ENCODE measurements at places on chromosomes 2 and 18. TPM values are rescaled to one million over a fixed set of nuclear protein-coding genes. Genes with fewer than 3 reads are reported as not detected.

The EVX2 gene
- not detected for polyA plus RNA-seq

The TEKT4 gene
- polyA plus RNA-seq = not detected

DNA sequence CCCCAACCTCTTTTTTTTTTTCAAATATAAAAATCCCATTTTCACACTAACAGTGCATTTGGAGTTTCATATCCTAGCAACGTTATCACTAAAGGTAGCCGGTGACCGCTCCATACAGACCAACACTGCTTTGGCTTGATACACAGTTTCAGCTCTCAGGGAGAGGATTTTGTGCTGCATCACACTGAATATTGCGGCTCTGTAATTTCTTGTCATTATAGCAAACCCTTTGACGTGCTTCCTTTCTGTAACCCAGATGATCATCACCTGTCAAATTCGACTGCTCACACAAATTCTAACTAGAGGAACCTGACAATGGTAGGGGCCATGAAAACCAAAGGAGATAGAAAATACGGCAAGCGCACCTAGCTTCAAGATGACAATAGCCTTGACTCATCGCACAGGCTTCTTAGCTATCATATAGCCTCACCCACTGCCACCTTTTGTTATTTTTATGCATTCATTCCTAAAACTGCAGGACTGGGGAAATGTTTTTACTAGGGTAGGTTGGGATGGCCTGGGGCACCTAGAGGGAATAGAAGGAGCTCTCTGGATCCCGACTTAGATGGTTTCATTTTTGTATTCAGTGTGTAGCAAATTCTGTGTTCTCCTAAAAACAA lies 582.9 kb upstream of the PIK3C3 start:
- H3K27me3 ChIP-seq = no peaks in the 10 kb centered on the region
- no peaks in the 10 kb centered on the region for H3K36me3 ChIP-seq
- no peak for DNase-seq
- no peak overlapping the region for H3K4me3 ChIP-seq
- peak overlapping the region; percentile 98 for H3K27ac ChIP-seq

DNA sequence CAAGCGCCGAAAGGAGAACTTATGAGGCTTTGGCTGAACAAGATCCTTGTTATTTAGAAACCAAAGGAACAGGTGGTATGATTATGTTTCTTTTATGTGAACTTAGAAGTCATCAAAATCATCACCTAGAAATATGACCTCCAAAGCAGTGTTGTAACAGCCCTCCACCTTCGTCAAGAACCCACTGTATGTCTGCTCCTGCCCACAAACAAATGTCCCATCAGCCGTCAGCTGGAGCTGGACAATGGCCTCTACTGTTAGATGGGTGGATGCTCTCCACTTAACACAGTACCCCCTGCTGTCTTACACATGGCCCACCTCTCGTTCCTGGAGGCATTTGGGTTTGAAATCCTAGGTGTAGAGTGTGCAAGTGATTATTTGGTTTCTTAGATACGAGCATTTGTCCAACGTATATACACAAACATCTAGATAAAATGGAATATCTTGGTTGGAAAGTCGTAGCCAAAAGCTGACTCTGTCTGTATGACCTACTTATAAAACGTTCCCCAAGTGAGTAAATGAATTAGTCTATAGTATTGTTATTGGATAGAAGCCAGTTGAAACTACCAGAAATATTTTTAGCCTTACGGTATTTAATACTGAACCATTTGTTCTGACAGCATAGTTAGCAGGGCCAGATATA lies 113.0 kb downstream of the CRIM1 start:
- no peak for DNase-seq
- H3K27ac ChIP-seq = peak overlapping the region; percentile 95
- H3K27me3 ChIP-seq = no peaks in the 10 kb centered on the region
- H3K4me3 ChIP-seq = no peak overlapping the region
- peaks cover 66% of the 10 kb centered on the region for H3K36me3 ChIP-seq

The EPB41L3 gene
- 0.15 TPM for polyA plus RNA-seq

DNA sequence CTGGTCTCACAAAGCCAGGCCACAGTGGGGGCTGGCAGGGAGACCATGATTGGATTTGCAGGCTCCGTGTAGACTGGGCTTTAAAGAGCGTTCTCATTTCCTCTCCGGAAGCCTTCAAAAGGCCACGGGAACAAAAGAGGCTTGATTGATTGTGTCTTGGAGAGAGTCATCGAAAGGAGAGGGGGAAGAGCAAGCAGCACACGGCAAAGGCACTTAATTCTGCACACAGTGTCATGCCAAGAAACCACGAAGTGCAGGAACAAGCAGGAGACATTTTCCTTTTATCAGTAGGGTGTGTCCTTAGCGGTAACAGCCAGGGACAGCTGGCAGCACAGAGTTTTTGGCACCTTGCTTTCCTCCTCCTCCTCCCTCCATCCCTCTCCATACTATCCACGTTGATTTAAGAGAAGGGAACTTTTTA lies 47.7 kb downstream of the GLI2 start:
- no peak overlapping the region for H3K4me3 ChIP-seq
- no peaks in the 10 kb centered on the region for H3K36me3 ChIP-seq
- no peaks in the 10 kb centered on the region for H3K27me3 ChIP-seq
- no peak overlapping the region for H3K27ac ChIP-seq

DNA sequence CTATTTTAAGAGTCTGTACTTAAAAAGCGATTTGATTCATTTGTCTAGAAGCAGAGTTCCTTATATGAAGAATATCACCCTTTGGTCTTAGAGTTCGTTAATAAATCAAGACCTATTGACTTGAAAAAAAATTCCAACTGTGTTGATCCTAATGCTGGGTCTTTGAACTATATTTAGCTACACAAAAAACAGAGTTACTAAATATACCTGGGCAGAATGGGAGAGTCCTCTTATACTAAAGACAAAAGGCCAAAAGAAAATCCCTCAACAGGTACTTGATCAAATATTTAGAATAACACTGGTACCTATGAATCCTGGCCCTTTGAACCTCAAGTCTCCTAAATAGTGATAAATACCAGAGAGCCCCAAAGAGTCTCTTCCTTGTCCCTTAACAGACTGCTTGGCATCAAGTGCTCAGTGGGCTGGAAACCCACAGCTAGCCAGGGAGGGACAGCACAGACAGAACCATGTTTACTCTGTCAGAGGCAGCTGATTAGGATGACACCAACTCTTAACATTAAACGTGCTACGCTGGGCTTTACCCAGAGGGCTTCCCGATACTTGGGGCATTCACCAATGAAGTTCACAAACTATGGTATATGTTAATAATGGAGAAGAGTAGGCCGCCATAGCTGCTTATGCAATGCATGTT lies 95.1 kb downstream of the FIGN start:
- H3K36me3 ChIP-seq = no peaks in the 10 kb centered on the region
- no peak overlapping the region for H3K27ac ChIP-seq
- DNase-seq = no peak
- no peaks in the 10 kb centered on the region for H3K27me3 ChIP-seq

DNA sequence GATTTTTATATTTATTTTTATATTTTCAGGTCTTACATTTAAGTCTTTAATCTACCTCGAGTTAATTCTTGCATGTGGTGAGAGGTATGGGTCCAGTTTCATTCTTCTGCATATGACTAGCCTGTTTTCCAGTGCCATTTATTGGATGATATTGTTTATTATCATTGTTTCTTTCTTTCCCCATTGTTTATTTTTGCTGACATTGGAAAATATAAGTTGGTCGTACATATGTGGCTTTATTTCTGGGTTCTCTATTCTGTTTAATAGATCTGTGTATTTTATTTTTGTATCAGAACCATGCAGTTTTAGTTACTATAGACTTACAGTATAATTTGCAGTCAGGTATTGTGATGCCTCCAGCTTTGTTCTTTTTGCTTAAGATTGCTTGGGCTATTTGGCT lies 113.4 kb upstream of the VWC2L start:
- DNase-seq = no peak
- H3K4me1 ChIP-seq = no peaks in the 10 kb centered on the region
- no peak overlapping the region for H3K27ac ChIP-seq
- no peaks in the 10 kb centered on the region for H3K36me3 ChIP-seq
- no peaks in the 10 kb centered on the region for H3K27me3 ChIP-seq

The MYO3B gene
- not detected for polyA plus RNA-seq

GRCh38 chr2:128347701-128348539 lies 29.3 kb upstream of the HS6ST1 start:
- no peaks in the 10 kb centered on the region for H3K36me3 ChIP-seq
- no peak overlapping the region for H3K27ac ChIP-seq
- no peaks in the 10 kb centered on the region for H3K27me3 ChIP-seq
- no peak overlapping the region for H3K4me3 ChIP-seq
- peaks cover 25% of the 10 kb centered on the region for H3K4me1 ChIP-seq

The OLA1 gene
- polyA plus RNA-seq = 63.0 TPM

DNA sequence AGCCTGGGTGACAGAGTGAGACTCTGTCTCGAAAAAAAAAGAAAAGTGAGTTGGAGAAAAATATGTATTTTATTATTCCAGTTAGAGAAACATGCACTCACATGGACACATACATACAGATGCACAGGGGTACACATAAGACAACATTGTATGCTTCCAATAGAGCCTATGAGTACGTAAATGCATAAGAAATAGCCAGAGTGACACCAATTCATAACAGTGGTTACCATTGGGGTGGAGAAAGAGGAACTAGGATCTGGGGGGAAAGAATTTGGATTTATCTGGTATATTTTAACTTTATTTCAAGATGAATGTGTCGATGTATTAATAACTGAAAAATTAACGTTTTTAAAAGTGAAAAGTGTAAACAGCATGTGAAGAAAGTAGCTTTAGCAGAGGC lies 16.1 kb downstream of the IL36A start:
- DNase-seq = no peak
- no peaks in the 10 kb centered on the region for H3K36me3 ChIP-seq
- H3K4me3 ChIP-seq = no peak overlapping the region
- H3K4me1 ChIP-seq = no peaks in the 10 kb centered on the region

The HOXD8 gene
- polyA plus RNA-seq = 8.2 TPM

- H3K27ac ChIP-seq = no peak overlapping the region
- H3K36me3 ChIP-seq = peaks cover 82% of the 10 kb centered on the region
- DNase-seq = no peak
Observed at GRCh38 chr2:37244755-37245154, 13.3 kb downstream of the NDUFAF7 start.

The CHRNG gene
- polyA plus RNA-seq = not detected

DNA sequence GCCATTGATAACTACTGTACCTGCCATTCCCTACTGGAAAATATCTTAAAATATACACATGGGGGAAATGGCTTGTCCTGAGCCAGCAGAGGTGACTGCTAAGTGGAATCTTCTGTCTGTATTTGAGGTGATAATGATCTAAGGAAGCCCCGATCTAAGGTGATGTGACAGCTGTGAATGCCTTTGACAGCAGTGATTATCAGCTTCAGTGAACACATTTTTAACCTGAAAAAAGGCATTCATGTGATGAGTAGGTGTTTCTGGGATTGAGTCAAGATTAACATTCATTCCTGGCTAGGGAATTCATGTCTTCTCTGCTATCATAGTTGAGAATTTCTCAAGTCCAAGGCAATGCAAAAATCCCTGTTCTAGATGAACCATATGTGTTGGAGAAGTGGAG lies 9.1 kb upstream of the MAPRE2 start:
- DNase-seq = no peak
- no peaks in the 10 kb centered on the region for H3K27me3 ChIP-seq
- H3K27ac ChIP-seq = no peak overlapping the region

DNA sequence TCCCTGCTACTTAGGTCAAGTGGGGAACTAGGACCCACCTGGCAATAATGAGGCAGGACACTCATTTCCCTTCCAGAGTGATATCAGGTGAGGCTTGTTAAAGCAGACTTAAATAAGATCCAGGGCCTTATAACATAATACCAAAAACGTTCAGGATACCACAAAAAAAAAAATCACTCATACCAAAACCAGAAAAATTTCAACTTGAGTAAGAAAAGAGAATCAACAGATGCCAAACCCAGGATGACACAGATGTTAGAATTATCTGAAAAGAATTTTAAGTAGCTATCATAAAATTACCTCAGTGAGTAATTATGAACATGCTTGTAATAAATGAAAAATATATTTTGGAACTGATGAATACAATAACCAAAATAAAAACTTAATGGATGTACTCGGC lies 255.6 kb upstream of the OSR1 start:
- H3K36me3 ChIP-seq = no peaks in the 10 kb centered on the region
- H3K27me3 ChIP-seq = no peaks in the 10 kb centered on the region
- no peaks in the 10 kb centered on the region for H3K4me1 ChIP-seq
- DNase-seq = no peak
- no peak overlapping the region for H3K4me3 ChIP-seq

The SLC38A11 gene
- polyA plus RNA-seq = not detected

The ALK gene
- polyA plus RNA-seq = 0.55 TPM

- no peaks in the 10 kb centered on the region for H3K36me3 ChIP-seq
- no peaks in the 10 kb centered on the region for H3K27me3 ChIP-seq
- H3K27ac ChIP-seq = no peak overlapping the region
- no peak for DNase-seq
- H3K4me1 ChIP-seq = peaks cover 2% of the 10 kb centered on the region
- no peak overlapping the region for H3K4me3 ChIP-seq
Observed at GRCh38 chr18:46297621-46298020, 193.4 kb downstream of the HAUS1 start.

The KDSR gene
- 21.2 TPM for polyA plus RNA-seq

DNA sequence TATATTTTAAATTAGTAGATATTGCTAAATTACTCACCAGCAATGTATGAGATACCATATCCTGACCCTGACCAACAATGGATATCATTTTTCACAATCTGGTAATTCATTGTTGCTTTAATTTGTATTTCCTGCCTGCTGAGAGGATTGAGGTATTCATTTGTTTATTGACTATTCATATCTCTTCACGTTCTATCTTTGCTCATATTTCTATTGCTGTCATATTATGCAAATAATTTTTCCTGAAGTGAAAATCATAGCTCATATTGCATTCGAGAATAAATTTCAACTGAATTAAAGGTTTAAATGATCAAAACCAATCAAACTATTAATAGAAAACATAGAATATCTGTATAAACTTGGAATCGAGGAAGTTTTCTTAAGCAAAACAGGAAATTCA lies 31.0 kb downstream of the INO80D start:
- no peak overlapping the region for H3K4me3 ChIP-seq
- DNase-seq = no peak
- H3K4me1 ChIP-seq = no peaks in the 10 kb centered on the region
- peaks cover 19% of the 10 kb centered on the region for H3K36me3 ChIP-seq
- no peak overlapping the region for H3K27ac ChIP-seq

The DLGAP1 gene
- polyA plus RNA-seq = not detected

- no peaks in the 10 kb centered on the region for H3K36me3 ChIP-seq
- no peak overlapping the region for H3K27ac ChIP-seq
- H3K4me3 ChIP-seq = no peak overlapping the region
- no peaks in the 10 kb centered on the region for H3K4me1 ChIP-seq
Observed at GRCh38 chr2:138700716-138701115, 79.5 kb downstream of the NXPH2 start.

- H3K27ac ChIP-seq = no peak overlapping the region
- H3K36me3 ChIP-seq = peaks cover 15% of the 10 kb centered on the region
- H3K27me3 ChIP-seq = no peaks in the 10 kb centered on the region
- H3K4me1 ChIP-seq = peaks cover 9% of the 10 kb centered on the region
Observed at GRCh38 chr2:9961013-9961412, 9.5 kb downstream of the GRHL1 start.

Measured in SK-N-SH (cell line).